ENCODE measurements at places on chromosomes 16 and 17. TPM values are rescaled to one million over a fixed set of nuclear protein-coding genes. Genes with fewer than 3 reads are reported as not detected.
A peak's percentile ranks its signal among the peaks of the same experiment; 100 is the strongest.

GRCh38 chr16:88570691-88571092, 489 bp downstream of the ZC3H18 start:
- DNase-seq: no peak

DNA sequence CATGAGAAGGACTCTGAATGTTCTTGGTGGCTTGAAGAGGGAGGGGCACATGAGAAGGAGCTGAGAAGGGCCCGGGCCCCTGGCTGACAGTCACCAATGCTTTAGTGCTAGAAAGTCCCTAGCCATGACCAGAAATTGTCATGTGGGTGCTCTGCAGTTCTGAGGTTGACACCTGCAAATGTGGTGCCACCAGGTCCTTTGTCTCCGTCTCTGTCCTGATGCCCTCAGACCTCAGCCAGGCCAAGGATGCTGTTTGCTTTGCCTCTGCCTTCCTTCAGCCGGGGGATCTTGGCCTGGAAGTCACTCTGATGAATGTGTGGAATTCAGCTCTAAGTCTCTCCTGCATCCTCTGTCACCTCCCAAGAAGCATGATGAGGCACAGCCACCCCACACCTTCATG, 63.6 kb downstream of the TNFRSF13B start:
- no peak for DNase-seq

- DNase-seq: peak; percentile 38
Observed at GRCh38 chr16:89422527-89422904, 67.8 kb downstream of the ANKRD11 start.

GRCh38 chr17:56347639-56348038, 194.4 kb downstream of the ANKFN1 start:
- no peak for DNase-seq

The ZNF624 gene
- total RNA-seq: 1.4 TPM

The MEFV gene
- 0.42 TPM for total RNA-seq

The PRSS21 gene
- not detected for total RNA-seq

- DNase-seq: no peak
Observed at GRCh38 chr17:77473615-77474226, 333.0 kb downstream of the SEC14L1 start.

The TK1 gene
- 1.5 TPM for total RNA-seq
